ENCODE measurements at places on chromosomes 4 and X.

- no peak for DNase-seq
Observed at GRCh38 chr4:94803181-94803580, 45.4 kb downstream of the BMPR1B start.

DNA sequence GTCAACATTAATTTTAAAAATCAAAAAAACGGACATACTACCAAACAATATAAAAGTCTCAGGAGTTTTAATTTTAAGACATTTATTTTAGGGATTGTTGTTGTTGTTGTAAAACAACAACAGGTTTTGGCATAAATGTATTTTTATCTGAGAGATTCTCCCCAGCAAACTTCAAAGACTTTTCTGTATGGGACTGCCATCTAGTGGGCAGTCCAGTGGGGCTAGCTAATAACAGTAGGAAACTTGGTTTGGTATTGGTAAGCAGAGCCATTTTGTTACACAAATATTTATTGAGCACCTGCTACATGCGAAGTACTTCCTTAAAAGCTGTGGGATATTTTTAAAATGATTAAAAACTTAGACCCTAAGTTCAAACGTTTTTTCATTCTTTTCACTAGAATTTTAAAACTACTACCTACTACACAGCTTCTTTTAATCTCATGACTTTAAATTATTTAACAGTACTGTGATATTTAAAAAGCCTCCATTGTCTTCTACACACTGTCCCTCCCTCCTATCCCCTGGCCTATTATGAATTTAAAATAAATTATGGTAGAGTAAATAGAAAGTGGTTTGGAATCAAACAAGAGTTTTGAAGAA lies 1028.4 kb upstream of the INTU start:
- peak; percentile 46 for DNase-seq

DNA sequence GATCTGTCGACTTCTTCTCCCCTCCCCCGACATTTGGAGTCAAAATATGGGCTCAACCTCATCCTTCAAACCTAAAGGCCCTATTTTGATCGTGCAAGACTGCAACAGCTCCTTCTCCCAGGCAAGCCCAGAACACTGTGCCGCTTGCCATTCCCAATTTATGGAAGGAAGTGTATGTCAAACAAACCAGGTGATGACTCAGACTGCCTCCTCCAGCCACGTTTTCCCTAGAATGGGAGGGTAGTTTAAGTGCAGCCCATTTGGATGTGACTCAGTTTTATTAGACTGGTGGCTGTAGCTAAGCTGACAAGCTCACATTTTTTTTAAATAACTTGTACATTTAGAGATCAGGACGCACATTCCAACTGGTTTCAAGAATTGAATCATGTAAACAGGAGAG lies 570.4 kb upstream of the DIPK2B start:
- DNase-seq, result peak; percentile 52

- DNase-seq, result no peak
Observed at GRCh38 chr4:126737899-126738526, 894.7 kb upstream of the INTU start.

DNA sequence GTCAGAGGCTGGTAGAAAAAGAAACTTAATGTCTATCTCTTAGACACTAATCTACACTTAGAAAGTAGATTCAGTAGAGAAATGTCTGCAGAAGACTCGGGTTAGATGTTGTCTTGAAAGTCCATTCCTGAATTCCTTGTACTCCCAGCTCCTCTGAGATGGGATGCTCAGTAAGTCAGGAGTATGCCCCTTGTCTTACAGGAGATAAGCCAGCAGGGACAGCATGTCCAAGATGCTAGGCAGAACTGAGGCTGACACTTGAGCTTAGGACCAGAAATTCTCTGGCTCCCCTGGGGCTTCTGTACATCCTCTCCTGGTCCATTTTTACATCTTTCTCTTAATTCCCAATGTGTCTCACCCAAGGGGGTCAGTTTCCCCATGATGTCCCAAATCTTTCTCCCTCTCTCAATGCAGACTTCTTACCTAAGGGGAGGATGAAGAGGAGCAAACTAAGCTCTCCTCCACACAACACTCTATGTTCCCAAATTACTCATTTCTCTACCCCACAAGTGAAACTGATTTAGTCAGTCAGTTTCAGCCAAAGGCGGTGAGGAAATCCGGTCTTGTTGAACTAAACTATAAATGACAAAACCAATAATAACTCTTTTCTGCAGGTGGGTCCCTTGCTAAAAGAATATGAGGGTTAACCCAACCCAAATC lies 558.2 kb upstream of the DIPK2B start:
- no peak for DNase-seq

- DNase-seq, result no peak
Observed at GRCh38 chrX:79604364-79604763, 237.2 kb upstream of the ITM2A start.

DNA sequence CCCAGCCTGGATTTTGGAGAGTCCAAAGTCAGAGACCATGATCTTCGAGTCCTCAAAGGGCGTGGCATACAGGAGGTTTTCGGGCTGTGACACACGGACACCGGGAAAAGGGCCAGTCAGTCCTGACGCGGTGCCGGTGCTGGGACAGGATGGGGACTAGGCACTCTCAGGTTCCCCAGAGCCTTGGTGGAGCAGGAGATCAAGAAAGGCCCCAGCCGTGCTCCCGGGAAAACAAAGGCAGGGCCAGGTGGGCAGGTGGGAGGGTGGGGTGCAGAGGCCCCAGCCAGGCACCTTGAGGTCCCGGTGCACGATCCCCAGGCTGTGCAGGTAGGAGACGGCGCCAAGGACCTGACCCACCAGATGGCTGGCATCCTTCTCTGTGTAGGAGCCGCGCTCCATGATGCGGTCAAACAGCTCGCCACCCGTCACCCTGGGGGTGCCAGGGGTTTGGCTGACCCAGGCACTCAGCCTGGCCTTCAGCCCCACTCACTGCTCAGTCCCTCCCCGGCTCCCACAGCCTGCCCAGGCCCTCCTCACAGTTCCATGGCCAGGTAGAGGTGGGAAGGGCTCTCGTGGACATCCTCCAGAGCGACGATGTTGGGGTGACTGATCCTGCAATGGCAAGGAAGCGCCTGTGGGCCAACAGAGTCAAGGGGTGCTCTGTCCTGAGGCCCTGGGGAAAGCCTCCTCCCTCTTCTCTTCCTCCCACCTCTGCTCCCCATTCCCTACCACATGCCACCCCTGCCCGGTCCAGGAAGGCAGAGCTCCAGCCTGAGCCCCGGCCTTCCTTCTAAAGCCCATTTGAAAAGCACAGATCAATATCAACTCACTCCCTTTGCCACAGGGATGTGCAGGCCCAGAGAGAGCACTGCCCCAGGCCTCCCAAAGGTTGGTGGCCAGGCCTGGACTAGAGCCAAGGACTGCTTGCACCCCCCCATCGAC lies 1.8 kb downstream of the PNCK start:
- no peak for DNase-seq

- DNase-seq, result no peak
Observed at GRCh38 chr4:45692131-45692735, 431.6 kb downstream of the GABRG1 start.

GRCh38 chr4:42673082-42673425 lies 16.1 kb upstream of the ATP8A1 start:
- DNase-seq, result no peak
